ENCODE measurements at places on chromosomes 12 and 14. TPM values are rescaled to one million over a fixed set of nuclear protein-coding genes. Genes with fewer than 3 reads are reported as not detected.
A peak's percentile ranks its signal among the peaks of the same experiment; 100 is the strongest.

GALNT16 gene
- 4.1 TPM for total RNA-seq

KLHL33 gene
- total RNA-seq: 0.25 TPM

C12orf60 gene
- total RNA-seq: 2.4 TPM

- H3K27ac ChIP-seq: no peak overlapping the region
- no peaks in the 10 kb centered on the region for H3K4me1 ChIP-seq
- peak; percentile 17 for DNase-seq
- peaks cover 51% of the 10 kb centered on the region for H3K27me3 ChIP-seq
- H3K36me3 ChIP-seq: no peaks in the 10 kb centered on the region
Observed at GRCh38 chr12:132204063-132204792, 60.0 kb downstream of the NOC4L start.

- H3K36me3 ChIP-seq: no peaks in the 10 kb centered on the region
- no peak overlapping the region for H3K27ac ChIP-seq
- peaks cover 3% of the 10 kb centered on the region for H3K4me1 ChIP-seq
- H3K27me3 ChIP-seq: peaks cover 2% of the 10 kb centered on the region
Observed at GRCh38 chr14:90093942-90094595, 32.3 kb downstream of the KCNK13 start.
